ENCODE measurements at places on chromosomes 16 and 17.

DNA sequence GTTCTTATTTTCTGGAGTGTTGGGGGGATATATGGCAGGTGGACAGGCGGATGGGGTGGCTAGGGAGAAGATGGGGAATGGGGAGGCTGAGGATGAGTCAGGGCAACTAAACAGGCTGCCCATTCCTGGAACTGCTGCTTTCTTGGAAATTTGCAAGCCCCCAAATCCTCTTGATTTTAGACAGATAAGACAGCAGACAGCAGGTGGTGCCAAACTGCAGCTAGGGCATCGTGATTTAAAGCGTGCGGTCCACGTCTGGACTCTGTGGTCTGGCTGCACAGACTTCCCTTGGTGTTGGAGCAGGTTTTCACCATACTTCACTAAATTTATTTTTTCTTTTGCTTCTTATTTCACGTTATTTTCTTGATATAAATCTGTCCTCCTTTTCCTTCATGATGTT is 10.9 kb upstream of the KRT24 start:
- DNase-seq = no peak

DNA sequence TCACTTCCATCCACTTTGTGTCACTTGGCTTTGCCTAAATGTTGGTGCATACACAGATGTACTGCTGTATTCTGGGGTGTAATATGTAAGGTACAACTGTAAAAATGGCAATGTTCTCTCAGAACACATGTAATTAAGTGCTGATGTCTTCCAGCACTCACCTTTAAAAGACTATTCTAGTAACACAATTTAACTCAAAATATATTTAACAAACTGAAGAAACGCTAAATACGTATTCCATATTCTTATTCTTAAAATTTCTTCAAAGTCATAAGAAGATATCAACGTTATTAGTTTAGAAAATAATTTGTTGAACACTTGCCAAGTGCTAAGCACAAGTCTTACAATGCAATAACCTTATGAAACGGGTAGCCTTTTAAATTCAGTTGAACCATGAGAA is 3.6 kb downstream of the CMC2 start:
- DNase-seq = no peak

DNA sequence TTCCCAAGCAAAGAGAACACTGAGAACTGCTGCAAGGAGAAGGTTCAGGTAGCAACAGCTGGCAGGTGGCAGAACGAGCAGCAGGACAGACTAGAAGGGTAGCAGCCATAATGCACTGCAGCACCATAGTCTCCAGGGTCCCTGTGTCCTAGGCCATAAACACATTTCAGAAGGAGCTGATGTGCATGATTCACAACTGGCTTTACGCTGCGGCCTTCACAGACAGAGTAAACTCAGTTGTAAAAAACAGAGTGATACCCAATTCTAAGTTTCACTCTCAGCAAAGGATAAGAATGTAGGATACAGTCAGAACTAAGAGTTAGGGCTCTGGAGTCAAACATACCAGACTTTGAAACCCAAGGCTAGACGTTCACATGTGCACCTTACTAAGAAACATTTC is 24.4 kb downstream of the ARHGAP17 start:
- no peak for DNase-seq

DNA sequence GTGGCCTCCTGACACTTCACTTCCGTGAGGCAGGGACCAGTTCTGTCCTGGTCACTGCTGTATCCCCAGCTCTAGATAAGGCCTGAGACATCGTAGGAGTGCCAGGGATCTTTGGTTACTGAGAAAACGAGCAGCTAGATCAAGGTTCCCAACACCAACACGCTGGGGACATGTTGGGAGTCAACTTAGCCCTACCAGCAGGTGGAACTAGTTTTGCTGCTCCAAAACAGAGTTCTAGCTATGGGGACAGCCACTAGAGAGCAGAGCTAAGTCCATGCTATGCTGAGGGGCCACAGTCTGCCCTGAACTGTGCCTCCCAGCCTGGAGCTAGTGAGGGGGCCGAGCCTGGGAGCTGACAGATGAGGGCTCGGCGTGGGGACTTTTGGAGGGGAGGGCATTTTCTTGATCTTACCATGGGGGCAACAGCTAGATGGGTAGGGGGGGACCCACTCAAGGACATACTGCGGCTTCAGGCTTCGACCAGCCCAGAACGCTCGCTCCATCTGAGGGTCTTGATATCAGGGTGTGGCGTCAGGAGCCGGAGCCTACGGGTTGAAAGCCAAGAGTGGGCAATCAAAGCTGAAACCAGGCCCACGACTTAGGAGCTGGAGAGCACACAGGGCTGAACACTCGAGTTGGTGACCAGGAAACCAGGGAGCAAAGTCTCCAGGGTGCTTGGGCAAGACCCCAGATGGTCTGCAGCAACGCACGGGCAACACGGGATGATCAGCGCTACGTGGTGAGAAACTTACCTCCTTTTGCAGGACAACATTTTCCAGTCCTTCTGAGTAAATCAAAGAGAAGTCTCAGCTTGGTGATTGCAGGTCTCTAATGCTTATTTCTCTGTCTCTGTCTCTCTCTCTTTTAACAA is 13.4 kb downstream of the SNX20 start:
- no peak for DNase-seq

DNA sequence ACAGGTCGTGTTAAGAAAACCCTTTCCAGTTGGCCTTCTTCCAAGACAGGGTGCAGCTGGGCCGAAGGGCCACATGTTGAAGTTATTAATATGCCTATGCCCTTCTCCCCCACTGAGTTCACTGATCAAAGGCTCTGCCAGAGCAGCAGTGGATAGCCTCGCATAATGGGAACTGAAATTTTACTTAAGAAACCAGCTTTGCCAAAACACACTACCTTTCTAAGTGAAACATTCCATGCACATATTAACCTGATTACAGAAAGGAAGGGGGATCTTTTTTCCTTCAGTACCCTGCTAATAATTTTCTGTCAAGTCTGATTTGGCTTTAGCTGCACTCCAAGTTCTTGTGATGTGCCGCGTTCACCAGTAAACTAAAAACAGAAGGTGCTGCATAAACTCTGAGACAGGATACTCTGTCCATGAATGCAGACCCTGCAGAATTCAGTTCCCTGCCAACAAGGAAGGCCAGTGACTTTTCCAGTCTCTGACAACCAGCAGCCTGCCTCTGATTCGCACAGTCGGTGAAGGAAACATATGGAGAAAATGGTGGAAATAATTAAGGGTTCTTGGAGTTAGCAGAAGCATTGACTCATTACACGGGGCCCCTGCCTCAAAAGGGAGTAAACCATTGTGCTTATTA is 283.8 kb downstream of the ZFHX3 start:
- DNase-seq = no peak
